ENCODE measurements at places on chromosomes 11 and 22.

DNA sequence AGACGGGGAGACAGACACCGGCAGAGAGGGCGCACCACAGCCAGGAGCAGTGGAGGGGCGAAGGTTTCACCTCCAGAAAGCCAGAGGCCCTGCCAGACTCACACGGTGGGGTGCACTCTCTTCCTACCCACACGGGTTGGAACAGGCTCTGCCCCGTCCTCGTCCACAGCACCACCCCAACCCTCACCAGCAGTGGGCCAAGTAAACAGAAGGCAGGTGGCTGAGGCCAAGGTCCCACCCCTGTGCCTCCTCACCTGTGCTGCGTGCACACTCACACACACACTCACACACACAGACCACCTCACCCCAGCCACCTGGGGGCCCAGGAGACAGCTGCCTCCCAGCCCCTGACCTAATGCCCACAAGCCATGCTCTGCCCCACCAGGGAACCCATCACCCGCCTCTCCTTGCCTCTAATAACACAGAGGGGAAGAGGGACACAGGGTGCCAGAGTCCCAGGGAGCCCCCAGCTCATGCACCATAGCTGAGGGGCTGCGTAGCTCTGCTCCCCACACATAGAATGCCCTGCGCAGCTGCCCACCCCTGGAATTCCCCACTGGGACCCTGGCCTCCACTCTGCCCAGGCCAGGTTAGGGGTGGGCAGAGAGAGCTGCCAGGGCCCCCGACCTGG is 3.1 kb downstream of the CYB5R3 start:
- no peak for DNase-seq

- DNase-seq: no peak
These were observed 289.0 kb upstream of the PITPNB start for GRCh38 chr22:28208036-28208435.

DNA sequence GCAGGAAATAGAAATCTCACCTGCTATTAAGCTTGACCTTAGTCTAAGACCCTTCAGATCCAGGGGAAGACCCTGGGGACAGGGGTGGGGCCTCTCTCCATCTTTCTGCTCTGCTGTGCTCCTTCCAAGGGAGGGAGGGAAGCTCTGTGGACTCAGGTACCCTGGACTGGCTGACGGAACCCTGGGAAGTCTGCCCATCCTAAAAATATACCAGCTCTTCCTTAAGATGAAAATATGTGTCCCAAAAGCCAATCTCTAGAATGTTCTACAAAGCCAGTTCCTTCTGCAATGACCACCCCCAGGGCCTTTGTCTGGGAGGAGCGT is 73.7 kb downstream of the RTL6 start:
- DNase-seq: no peak

GRCh38 chr11:33716243-33716642 is 15.6 kb upstream of the C11orf91 start:
- DNase-seq: no peak

GRCh38 chr11:96179905-96180304 is 163.1 kb downstream of the MAML2 start:
- no peak for DNase-seq

- DNase-seq: no peak
These were observed 13.2 kb downstream of the EMID1 start for GRCh38 chr22:29218758-29219408.

GRCh38 chr11:16902182-16902581 is 112.0 kb downstream of the PLEKHA7 start:
- no peak for DNase-seq

DNA sequence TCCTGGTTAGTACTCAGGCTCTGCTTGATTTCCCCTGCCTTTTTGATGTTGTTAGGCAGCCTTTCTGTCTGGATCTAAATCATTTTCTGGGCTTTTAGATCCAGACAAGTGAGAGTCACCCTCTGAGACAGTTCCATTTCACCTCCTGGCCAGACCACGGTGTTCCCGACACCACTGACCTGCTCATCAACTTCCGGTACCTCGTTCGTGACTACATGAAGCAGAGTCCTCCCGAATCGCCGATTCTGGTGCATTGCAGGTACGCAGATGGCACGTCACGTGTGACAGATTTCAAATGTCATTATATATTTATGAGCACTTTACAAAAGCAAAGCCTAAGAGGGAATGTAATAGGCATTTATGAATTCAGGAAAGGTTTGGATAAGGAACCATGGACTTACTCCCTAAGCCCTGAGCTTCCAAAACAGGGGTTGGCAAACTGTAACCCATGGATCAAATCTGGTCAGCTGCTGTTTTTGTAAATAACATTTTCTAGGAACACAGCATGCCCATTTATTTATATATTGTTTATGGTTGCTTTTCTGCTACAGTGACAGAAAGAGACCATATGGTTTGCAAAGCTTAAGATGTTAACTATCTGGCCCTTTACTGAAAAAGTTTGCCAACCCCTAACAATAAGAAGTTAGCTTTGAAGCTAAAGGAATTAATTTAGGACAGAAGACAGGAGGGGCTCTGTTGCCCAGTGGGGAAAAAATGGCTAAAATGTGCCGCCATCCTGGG is 53.1 kb upstream of the OR4B1 start:
- no peak for DNase-seq

- DNase-seq: no peak
These were observed 33.4 kb upstream of the NRIP3 start for GRCh38 chr11:9037046-9037780.

DNA sequence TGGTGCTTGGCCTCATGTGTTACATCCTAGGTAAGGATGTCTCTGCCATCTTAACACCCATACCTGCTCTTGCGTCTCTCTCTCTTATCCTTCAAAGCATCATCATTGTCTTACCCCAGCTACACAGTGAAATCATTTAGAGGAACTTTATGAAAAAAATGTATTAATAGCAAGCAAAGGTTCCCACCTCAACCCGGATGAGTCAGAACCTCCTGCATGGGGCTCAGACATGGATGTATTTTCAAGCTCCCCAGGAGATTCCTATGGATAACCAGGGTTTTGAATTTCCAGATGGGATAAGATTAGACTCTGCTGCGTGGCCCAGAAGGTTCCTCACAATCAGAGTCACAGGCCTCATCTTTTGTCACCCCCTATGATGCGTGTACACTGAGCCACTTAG is 89.1 kb upstream of the NNMT start:
- no peak for DNase-seq

GRCh38 chr11:104781719-104782376 is 116.4 kb downstream of the CASP12 start:
- no peak for DNase-seq

DNA sequence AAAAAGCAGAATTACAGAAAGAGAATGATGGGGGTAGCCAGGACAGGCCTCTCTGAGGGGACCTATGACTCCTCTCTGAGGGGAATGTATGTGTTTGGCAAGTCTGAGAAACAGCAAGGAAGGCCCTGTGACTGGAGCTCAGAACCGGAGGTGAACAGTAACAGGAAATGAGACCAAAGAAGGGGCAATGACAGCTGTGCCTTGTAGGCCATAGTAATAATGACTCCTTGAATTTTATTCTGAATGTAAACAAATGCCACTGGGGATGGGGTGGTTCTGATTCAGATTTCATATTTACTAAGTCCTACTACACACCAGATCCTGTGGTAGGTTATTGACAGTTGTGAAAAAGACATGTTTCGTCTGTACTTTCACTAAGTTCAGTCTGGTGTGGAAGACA is 52.8 kb upstream of the APOA1 start:
- DNase-seq: no peak

- no peak for DNase-seq
These were observed 96.6 kb downstream of the BCR start for GRCh38 chr22:23276656-23277582.

GRCh38 chr11:68358416-68358815 is 46.0 kb downstream of the LRP5 start:
- no peak for DNase-seq

GRCh38 chr22:26553056-26553752 is 36.7 kb downstream of the TPST2 start:
- DNase-seq: no peak

All from CD8-positive, alpha-beta T cell (primary cell).